ENCODE measurements at places on chromosomes 3 and 15. TPM values are rescaled to one million over a fixed set of nuclear protein-coding genes. Genes with fewer than 3 reads are reported as not detected.
A peak's percentile ranks its signal among the peaks of the same experiment; 100 is the strongest.

SLC4A7 gene
- 176 TPM for total RNA-seq

GRCh38 chr15:65044724-65045481, at the start of gene SLC51B:
Gene SLC51B (plus strand): TSS chr15:65045387. CDS start chr15:65050005, 4,618 bp downstream.
- no peak for DNase-seq
- no peak within 1 kb of the TSS for H3K27ac ChIP-seq
- peaks cover 8% of the 10 kb centered on the region for H3K36me3 ChIP-seq
- peaks cover 26% of the 10 kb centered on the region for H3K4me1 ChIP-seq
- H3K4me3 ChIP-seq, result no peak within 1 kb of the TSS

DNA sequence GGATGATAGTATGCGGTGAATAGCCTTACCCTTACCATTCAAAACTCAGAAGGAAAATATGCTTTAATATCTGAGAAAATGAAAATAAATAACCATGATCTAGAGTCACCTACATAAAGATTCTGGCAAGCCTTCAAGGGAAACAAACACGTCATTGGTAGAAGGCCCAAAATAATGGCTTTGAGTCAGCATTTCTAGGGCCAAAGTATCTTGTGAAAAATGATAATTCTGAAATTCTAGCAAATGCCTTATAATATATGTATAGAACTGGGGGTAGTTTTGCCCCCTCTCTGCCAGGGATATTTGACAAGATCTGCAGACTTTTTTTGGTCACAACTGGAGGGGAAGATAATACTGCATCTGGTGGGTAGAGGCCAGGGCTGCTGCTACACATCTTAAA, 15.4 kb downstream of the PLSCR1 start:
- H3K4me1 ChIP-seq, result peaks cover 3% of the 10 kb centered on the region
- H3K36me3 ChIP-seq, result peaks cover 24% of the 10 kb centered on the region
- H3K27me3 ChIP-seq, result no peaks in the 10 kb centered on the region

MYRIP gene
- 5.1 TPM for total RNA-seq

GRCh38 chr3:136956971-136957370, 812 bp upstream of the IL20RB start:
- no peaks in the 10 kb centered on the region for H3K27me3 ChIP-seq
- no peaks in the 10 kb centered on the region for H3K36me3 ChIP-seq
- DNase-seq, result no peak
- no peak overlapping the region for H3K27ac ChIP-seq
- H3K4me3 ChIP-seq, result no peak overlapping the region

DNA sequence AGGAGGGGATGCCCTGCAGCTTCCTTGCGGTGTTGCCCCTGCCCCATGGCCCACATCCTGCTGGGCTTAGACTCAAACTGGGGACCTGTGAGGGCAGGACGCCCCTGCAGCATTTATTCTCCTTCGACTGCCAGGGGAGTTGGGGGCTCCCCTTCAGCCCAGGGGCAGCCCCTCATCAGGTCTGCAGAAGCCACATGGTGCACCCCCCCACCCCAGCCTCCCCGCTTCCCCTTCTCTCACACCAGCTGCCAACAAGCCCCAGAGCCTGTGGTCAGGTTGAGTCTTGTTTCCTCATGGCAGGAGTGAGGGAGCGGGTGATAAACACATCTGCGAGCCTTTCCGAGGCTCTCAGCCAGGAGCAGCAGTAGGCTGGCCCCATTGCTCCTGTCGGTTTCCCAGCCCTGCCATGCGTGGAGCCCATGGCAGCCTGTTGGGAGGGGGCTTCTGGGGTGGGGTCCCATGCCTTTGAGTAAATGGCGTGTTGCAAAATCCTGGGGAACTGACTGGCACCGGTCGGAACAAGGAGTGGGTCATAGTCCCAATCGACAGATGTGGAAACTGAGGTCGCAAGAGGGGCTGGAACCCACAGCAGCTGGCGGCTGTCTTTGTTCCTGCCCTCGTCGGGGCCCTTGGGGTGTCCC, 27.8 kb downstream of the WNT7A start:
- H3K4me3 ChIP-seq, result no peak overlapping the region
- H3K27ac ChIP-seq, result no peak overlapping the region

- H3K27me3 ChIP-seq, result no peaks in the 10 kb centered on the region
- H3K36me3 ChIP-seq, result no peaks in the 10 kb centered on the region
- no peak for DNase-seq
- H3K4me3 ChIP-seq, result no peak overlapping the region
- H3K4me1 ChIP-seq, result no peaks in the 10 kb centered on the region
- no peak overlapping the region for H3K27ac ChIP-seq
Observed at GRCh38 chr3:170542704-170543103, 43.2 kb downstream of the SLC7A14 start.

CCR8 gene
- total RNA-seq, result not detected

RBPMS2 gene
- total RNA-seq, result not detected

GRCh38 chr3:191631496-191631895, 170.5 kb downstream of the PYDC2 start:
- no peaks in the 10 kb centered on the region for H3K27me3 ChIP-seq
- DNase-seq, result no peak
- no peaks in the 10 kb centered on the region for H3K36me3 ChIP-seq
- H3K4me3 ChIP-seq, result no peak overlapping the region
- H3K27ac ChIP-seq, result no peak overlapping the region

DNA sequence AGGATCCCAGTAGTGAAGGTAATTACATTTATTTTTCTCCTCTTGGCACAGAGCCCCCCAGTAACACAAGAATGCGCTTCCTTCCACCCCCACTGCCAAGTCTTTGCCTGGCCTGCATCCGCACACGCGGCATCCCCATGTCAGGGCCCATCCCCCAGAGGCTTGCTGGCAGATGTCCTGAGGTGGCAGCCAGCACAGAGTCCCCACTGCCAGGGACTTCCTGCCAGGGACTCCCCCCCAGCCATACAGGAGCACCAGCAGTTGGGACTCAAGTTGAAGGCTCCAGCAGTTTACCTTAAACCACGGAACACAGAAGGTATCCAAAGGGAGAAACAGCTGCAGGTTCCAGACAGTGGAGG, 41.0 kb downstream of the MEGF11 start:
- DNase-seq, result no peak
- H3K36me3 ChIP-seq, result no peaks in the 10 kb centered on the region
- H3K4me3 ChIP-seq, result no peak overlapping the region
- H3K4me1 ChIP-seq, result no peaks in the 10 kb centered on the region
- H3K27ac ChIP-seq, result no peak overlapping the region

CHL1 gene
- total RNA-seq, result 7.5 TPM

DNA sequence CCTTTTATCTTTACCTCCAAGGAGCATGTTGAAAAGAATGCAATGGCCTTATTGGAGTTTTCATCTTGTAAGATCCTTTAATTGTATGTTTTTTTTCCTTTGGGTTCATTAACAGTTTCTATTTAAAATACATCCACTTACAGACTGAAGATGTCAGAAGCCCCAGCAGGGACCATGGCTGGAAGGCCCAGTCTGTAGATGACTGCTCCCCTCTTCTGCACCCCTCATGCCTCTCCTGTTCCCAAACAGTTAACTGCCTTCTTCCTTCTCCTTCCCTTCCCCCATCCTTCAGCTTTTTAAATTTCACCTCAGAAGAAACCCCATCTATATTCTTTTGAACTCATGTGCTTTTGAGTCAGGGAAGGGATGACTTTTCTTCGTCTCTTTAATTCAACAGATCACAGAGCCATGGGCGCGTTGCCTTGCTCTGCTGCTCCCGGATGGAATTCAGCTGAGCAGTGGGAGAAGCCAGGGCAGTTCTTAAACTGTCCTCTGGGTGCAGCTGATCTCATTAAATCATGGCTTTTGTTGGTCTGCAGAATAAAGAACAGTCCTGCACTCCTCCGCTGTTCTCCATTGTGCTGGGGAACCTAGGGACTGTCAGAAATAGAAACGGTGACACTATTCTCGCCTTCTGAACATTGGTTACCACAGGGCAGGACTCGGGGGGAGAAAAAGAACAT, 71.5 kb upstream of the EIF1B start:
- no peak for DNase-seq
- no peak overlapping the region for H3K27ac ChIP-seq
- H3K4me1 ChIP-seq, result no peaks in the 10 kb centered on the region
- no peaks in the 10 kb centered on the region for H3K27me3 ChIP-seq
- no peaks in the 10 kb centered on the region for H3K36me3 ChIP-seq

FBXO40 gene
- not detected for total RNA-seq

CP gene
- total RNA-seq, result 64.0 TPM

ESYT3 gene
- total RNA-seq, result 7.1 TPM

SPATA12 gene
- total RNA-seq, result not detected

DNA sequence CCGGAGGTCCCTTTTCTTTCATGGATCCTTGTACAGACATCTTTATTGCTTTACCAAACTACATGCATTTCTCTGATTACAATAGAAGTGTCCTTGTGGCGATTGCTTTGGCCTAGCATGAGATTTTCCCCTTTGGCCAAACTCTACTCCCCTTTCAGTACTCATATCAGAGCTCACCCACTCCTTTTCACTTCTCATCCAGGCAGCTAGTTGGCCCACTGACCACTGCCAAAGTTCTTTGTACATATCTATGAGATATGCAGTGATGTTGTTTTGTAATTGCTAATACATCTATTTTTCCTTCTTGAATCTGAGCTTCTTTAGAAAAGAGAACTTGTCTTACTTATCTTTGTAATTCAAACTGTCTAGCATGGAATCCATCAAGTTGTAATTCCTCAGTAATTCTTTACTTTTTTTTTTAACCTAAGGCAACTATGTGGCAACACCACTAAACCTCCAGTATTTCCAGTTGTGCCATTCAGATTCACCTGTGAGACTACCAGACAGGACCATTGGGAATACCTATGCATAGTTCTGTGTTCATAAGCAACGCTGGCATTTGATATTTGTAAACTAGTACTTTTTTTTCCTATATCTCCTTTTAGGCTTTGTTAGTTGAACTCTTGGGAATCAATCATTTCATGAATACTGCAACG, 39.2 kb downstream of the AADACL2 start:
- H3K27me3 ChIP-seq, result no peaks in the 10 kb centered on the region
- no peak overlapping the region for H3K4me3 ChIP-seq
- H3K4me1 ChIP-seq, result peaks cover 23% of the 10 kb centered on the region
- DNase-seq, result no peak

XIRP1 gene
- not detected for total RNA-seq

DNA sequence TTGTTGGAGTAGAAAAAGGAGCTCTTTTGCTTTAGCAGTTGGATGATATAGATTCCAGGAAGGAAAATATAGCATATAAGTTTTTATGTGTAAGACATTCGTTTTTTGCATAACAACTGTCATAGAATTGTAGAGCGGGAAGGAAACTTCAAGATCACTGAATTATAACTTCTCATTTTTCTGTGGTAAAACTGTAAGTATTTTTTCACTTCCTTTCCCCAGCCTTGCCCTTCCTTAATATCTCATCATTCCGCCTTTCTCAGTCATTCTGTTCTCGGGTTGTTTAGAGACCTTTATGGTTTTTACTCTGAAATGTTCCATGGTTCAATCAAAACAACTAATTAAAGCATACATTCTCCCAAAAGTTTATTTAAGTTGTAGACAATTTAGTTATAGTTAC, 1.1 kb downstream of the EAF2 start:
- peaks cover 3% of the 10 kb centered on the region for H3K36me3 ChIP-seq
- peak overlapping the region; percentile 88 for H3K4me3 ChIP-seq
- H3K27ac ChIP-seq, result no peak overlapping the region
- peaks cover 4% of the 10 kb centered on the region for H3K4me1 ChIP-seq
- DNase-seq, result no peak

DNA sequence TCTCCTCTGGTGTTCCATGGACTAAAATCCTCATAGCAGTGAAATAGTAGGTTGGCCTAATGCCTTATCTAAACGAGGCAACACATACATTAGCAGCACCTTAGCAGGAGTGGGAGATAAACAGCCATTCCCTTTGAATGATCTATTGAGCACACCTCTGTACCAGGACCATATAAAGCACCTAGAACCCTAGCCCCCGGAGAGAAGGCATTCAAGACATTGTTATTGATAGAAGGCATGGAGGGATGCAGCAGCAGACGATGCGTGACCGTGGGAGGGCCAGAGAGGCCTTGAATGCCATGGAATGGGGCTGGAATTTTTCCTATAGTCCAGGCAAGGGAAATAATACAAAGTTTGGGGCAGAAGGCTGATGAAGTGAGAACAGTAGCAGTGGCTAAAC, 6.6 kb upstream of the SEMA5B start:
- DNase-seq, result no peak
- H3K4me1 ChIP-seq, result peaks cover 4% of the 10 kb centered on the region
- no peak overlapping the region for H3K4me3 ChIP-seq
- H3K36me3 ChIP-seq, result no peaks in the 10 kb centered on the region
- H3K27me3 ChIP-seq, result no peaks in the 10 kb centered on the region

- peak overlapping the region; percentile 23 for H3K4me3 ChIP-seq
- DNase-seq, result no peak
- peaks cover 5% of the 10 kb centered on the region for H3K27me3 ChIP-seq
- H3K36me3 ChIP-seq, result no peaks in the 10 kb centered on the region
- no peak overlapping the region for H3K27ac ChIP-seq
Observed at GRCh38 chr3:186825294-186825821, 17.2 kb upstream of the ADIPOQ start.

DNA sequence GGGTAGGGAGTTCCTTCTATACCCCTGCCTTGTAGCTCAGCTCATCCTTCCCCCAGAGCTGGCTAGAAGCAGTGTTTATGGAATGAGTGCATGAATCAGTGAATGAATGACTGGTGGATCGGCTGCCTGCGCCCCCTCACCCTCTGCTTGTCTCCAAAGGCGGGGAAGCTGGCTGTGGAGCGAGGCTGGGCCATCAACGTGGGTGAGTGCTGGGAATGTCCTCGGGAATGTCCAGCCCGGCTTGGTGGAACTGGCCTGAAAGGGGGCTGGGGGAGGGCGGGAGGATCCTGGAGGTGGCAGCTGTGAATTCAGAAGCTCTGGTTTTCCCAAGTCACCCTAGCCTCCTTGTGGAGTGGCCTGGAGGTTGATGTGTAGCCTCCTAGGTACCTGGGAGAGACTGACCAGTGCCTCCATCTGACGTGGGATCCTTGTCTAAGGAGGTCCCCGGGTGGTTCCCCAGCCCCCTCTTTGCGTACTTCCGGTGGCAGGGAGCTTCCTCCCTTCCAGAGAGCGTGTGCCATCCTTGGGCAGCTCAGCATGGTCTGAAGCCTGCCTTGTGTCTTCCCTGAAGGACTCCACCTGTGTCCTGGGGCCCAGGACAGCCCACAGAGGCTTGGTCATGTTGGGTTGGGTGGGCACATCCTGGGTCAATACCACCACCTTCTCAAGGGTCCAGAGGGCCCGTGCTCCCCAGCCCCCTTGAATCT, 18.4 kb downstream of the HDAC11 start:
- H3K27me3 ChIP-seq, result no peaks in the 10 kb centered on the region
- DNase-seq, result no peak
- no peak overlapping the region for H3K27ac ChIP-seq
- peaks cover 2% of the 10 kb centered on the region for H3K36me3 ChIP-seq

CIP2A gene
- 1.6 TPM for total RNA-seq

ZPLD1 gene
- total RNA-seq, result not detected

- no peak overlapping the region for H3K27ac ChIP-seq
- DNase-seq, result no peak
- no peaks in the 10 kb centered on the region for H3K27me3 ChIP-seq
- no peak overlapping the region for H3K4me3 ChIP-seq
- no peaks in the 10 kb centered on the region for H3K36me3 ChIP-seq
Observed at GRCh38 chr15:70461992-70462391, 301.4 kb downstream of the UACA start.

GRK7 gene
- total RNA-seq, result not detected

SLC2A2 gene
- not detected for total RNA-seq

DNA sequence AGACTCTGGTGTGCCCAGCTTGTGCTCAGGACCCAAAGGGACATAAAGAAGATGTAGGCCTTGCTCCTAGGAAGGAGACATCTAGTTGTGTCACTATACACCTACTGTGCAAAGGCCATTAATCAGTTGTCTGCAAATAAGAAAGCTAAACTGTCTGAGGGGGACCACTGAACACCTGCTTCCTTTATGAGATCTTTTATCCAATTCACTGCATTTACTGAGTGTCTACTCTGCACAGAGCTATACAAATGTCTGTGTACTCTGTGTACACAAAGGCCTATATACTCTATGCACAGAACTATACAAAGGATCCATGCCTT, 124.8 kb downstream of the CTNNB1 start:
- no peaks in the 10 kb centered on the region for H3K36me3 ChIP-seq
- no peaks in the 10 kb centered on the region for H3K27me3 ChIP-seq
- no peaks in the 10 kb centered on the region for H3K4me1 ChIP-seq

CLDN18 gene
- total RNA-seq, result not detected

All from thoracic aorta (tissue), 2 donors.